ENCODE measurements at places on chromosomes 13 and 19.

GRCh38 chr13:96810104-96810503 lies 184.2 kb downstream of the OXGR1 start:
- DNase-seq: no peak

DNA sequence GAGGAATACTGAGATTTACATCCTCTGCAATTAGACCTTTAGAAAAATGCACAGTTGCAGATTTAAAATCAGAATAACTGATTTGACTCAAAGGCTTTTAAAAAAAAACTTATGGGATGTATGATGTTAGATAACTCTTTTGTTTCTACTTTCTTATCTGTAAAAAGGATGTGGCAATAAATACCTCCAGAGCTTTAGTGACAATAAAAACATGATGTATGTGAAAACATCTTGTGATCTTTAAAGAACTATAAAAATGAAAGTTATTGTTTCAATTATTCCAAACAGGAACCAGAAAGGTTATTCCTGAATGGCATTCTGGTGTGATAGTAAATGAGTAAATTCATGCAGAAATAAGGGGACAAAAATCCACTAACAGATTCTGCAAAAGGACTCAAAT lies 2712.2 kb upstream of the PCDH20 start:
- no peak for DNase-seq

- DNase-seq: no peak
These were observed 12.7 kb downstream of the ATP4B start for GRCh38 chr13:113645329-113645728.

DNA sequence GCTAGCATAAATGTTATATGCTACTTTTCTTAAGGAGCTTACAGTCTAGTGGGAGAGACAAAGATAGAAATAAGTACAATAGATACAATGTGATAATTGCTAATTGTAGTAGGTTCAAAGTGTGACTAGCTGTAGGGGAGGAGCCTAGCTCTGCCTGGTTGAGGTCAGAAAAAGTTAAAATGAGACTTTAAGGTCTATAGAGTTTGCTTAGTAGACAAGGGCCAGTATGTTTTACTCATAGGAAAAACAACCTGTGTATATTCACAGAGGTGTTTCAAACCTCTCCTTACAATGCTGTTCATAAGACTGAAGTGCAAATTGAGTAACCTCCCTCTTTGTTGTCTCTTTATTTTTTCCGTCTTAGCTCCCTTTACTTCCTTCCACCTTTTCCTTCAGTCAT lies 56.1 kb downstream of the PDS5B start:
- no peak for DNase-seq

DNA sequence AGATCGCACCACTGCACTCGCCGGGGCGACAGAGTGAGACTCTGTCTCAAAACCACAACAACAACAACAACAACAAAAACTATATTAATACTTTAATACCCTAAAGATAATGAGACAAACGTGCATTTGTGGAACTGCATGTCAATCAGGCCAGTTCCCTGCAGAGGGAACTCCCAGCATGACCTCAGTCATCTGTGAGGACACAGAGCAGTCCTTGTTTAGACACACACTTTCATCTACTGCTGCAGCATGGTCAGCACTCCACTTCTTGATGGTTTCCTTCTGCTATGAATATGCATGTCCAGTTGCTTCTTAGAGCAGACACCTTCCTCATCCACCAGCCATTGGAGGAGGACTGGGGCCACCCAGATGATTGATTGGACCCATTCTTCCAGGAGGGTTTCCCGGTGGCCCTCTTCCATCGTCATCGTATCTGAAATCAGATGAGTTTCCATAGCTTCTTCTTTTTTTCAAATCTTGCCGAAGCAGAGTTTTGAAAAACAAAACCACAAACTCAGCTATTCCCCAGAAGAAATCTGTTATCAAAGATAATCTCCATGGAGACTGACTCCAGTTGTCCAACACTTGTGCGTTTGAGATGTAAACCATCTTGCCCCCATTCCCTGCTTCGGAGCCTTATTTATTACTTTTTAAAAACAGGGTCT lies 26.5 kb downstream of the ZNF607 start:
- no peak for DNase-seq

DNA sequence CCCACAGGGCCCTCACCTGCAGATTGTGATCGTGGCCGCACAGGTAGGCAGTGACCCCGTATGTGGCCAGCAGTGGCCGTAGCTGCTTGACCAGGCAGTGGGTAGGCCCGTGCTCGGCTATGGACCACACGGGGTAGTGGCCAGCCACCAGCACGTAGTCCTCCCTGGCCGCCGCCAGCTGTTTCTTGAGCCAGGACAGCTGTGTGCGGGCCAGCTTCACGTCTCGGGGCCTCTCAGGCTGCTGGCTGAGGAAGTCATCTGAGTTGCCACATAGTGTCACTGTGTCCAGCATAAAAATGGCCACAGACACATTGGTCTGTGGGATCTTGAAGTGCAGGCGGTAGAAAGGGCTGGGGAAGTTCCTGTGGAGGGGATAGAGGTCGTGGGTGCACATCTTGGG lies 1.2 kb downstream of the ACP5 start:
- no peak for DNase-seq

DNA sequence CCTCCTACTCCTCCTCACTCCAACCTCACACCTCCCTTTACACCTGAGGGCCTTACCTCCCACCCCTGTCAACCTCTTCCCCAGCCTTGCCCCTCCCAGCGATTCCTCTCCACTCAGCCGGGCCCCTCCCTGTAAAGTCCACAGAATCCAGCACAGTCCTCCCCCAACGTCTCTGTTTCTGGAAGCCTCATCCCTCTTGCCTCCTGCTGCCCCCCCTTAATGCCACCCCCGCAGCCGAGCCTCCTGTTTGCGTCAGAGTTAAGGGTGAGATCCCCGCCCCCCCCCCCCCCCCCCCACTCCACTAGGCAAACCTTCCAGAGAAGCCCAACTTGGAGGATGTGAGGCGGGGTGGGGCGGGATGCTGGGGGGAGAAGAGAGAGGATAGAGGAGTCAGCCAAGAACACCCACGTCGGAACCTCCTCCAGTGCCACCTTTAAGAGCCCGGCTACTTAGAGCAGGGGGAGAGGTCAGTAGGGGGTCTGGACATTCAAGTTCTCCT lies 2.1 kb downstream of the UNC13A start:
- DNase-seq: no peak

DNA sequence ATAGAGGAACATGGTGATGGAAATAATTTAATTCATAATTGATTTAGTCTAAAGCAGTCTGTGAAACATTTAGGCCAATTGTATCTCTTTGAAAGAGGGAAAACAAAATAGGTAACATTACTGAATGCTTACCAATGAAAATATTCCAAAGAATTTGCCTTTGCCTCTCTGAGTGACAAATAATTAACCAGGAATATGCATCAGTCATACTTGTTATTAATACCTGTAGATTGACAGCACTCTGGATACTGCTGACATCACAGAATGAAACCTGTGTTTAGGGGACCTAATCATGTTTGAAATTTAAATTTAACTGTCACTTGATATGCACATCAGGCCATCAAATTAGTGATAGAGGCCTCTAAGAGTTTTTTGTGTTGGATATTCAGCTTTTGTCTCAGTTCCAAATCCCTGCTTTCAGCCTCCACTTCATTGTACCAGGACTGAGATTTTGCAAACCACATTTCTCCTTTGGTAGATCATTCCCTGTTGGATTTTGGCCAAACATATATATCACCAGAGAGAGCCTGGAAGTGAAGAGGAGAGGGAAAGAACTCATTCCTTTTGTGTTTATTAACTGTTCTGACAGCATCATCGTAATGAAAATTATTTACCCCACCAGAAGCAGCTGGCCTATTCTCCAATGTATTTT lies 64.8 kb upstream of the KLHL1 start:
- DNase-seq: no peak

GRCh38 chr19:18833141-18833476 lies 1.4 kb downstream of the UPF1 start:
- no peak for DNase-seq

DNA sequence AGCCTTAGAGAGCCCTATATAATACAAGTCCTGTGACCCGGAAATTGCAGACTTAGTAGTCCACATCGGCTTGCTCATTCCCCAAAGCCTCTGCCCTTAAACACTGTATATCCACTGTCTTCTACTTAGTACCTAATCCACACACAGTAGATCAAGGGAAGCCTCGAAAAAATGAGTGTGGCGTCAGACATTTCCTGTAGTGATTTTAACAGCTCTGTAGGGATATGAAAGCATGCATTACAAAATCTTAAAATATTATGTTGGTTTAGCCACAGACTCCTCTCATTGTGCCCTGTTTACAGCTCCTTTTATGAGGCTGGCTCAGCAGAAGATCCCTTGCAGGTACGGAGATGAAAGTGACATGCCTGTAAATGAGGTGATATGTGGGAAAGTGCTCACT lies 416.3 kb downstream of the LIG4 start:
- no peak for DNase-seq

- DNase-seq: no peak
These were observed 7.3 kb downstream of the PARP4 start for GRCh38 chr13:24505256-24505655.

GRCh38 chr19:29745253-29745652 lies 30.2 kb upstream of the C19orf12 start:
- no peak for DNase-seq

DNA sequence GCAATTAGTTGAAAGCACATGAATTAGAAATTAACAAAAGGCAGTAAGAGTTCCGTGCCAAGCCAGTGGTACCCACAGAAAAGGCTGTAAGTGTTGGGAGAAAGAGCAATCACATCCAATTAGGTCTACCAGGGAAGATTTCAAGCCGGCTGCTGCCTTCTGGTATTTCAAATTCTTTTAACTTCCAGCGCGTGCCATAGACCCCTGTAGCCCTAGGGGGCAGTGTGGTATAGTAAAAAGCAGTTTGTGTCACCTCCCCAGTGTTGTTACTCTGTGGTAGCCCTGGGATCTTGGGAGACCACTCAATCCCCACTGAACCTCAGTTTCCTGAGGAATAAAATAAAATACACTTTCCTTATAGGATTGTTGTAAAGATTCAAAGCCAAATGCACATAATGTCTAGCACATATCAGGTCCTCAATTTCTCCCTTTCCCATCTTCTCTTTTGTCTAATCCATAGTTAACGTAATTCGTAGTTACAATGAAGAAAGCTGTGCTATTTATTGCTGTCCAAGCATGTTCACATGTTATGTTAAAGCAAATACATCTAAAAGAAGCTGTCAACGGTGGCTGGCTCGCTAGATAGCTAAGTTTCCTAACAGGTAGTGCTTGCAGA lies 230.2 kb downstream of the TDRD3 start:
- DNase-seq: no peak

GRCh38 chr19:5255602-5256231 lies 84.9 kb downstream of the PTPRS start:
- DNase-seq: no peak

- DNase-seq: peak; percentile 59
These were observed 29.1 kb downstream of the VAV1 start for GRCh38 chr19:6801485-6802086.

DNA sequence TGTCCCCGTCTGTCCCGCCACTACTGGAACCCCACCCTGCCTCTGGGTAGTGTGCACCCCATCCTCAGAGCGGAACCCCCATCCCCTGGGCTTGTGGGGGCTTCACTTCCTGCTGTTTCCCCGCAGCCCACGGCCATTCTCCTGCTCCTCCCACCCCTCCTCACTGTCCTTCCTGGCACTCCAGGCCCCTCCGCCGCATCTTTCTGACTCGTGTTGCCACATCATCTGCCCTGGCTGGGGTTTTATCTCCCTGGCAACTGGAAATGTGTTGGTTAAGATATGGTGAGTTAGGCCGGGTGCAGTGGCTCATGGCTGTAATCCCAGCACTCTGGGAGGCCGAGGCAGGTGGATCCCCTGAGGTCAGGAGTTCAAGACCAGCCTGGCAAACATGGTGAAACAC lies 37.3 kb downstream of the KDM4B start:
- DNase-seq: no peak

DNA sequence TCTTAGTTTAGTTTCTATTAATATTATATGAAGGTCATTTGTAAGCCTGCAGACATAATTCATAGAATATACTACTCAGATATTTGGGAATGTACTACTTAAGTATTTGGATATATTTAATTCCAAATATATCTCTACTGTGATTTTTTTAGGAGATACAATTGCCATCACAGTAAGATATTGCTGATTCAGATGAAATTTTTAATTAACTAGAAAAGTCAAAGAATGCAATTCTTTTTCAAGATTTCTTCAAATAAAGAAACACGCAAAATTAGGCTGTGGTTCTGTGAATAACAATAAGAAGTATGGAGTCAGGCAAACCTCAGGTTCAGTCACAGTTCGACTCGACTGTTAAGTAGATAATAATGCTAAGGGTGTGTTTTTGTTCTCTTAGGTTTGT lies 550.4 kb upstream of the GPC6 start:
- no peak for DNase-seq

DNA sequence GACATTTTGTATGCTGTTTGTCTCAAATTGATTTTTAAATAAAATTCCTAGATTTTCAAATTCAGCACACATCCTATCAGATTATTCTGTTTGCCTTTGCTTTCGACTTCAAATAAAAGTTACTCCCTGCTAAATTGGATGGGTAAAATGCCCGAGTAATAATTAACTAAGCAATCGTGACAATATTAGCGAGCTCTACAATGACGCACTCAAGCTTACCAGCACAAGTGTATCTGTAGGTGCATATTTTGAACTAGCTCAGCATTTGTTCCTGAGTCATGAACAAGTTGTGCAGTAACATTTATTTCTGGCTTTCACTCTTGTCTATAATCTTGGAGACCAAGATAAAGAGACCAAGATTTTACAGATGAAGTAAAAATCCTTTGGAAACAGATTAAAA lies 113.4 kb downstream of the UBL3 start:
- DNase-seq: no peak

DNA sequence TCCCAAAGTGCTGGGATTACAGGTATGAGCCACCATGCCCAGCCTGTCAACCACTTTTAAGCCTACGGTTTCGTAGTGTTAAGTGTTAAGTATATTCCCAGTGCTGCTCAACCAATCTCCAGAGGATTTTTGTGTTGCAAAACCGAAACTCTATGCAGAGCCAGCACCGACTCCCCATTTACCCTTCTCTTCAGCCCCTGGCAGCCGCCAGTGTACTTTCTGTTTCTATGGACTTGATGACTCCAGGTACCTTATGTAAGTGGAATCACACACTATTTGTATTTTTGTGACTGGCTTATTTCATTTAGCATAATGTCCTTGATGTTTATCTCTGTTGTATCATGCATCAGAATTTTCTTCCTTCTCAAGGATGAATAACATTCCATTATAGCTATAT lies 1.1 kb downstream of the SULT2A1 start:
- no peak for DNase-seq

- DNase-seq: no peak
These were observed 2.0 kb downstream of the KCTD15 start for GRCh38 chr19:33798681-33799111.

GRCh38 chr13:42762251-42762650 lies 19.1 kb upstream of the FAM216B start:
- no peak for DNase-seq

GRCh38 chr19:42032431-42032830 lies 37.6 kb downstream of the GRIK5 start:
- DNase-seq: peak; percentile 96

- DNase-seq: no peak
These were observed 6.4 kb downstream of the TNFSF14 start for GRCh38 chr19:6663236-6664201.

- no peak for DNase-seq
These were observed 2.7 kb downstream of the PHLDB3 start for GRCh38 chr19:43501661-43502418.

Data from DMS79 (cell line).